ENCODE measurements at places on chromosomes 1 and 21.
A peak's percentile ranks its signal among the peaks of the same experiment; 100 is the strongest.

GRCh38 chr1:15299806-15300205 is 52.8 kb downstream of the FHAD1 start:
- no peak for DNase-seq

GRCh38 chr1:70978623-70979022 is 69.0 kb downstream of the PTGER3 start:
- no peak for DNase-seq

DNA sequence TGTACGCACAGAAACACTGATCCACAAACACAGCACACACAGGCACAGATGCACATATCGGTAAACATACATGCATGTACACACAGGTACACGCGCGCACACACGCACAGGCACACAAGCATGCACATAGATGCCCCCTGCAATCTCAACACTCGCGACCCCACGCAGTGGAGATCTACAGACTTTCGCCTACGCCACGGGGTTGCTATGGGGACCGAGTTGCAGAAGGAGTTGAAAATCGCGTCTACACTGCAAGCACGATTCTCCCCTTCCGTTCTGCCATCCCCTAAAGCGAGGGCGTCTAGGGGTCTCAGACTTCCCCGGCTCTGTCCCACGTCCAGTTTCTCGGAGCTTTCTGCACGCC is 826 bp downstream of the TRIM17 start:
- no peak for DNase-seq

DNA sequence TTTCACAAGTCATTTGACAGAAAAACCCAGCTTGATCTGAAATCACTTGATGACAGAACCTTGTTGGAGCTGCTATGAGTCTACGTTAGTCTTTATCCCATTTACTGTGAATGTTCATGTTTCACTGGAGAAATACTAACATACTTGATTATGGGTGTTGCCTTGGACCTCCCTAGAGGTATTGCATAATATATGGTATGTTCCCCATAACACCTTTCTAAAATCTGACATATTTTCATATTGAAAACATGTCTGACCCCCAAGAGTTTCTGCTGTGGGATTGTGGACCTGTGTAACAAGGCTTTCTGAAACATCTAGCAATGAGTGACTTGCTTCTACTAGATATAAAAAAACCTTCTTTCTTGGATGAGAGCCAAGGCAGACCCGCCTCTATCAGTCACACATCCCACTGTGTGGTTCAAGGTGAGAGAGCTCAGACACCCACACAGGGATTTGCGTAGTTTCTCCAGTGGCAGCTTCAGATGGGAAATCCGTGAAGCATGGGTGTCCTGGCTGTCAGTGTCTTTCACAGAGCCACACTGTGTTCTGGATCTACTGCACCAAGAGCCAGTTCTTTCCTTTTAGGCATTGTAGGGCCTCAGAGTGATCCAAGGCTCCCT is 4.6 kb downstream of the NENF start:
- DNase-seq = no peak

GRCh38 chr1:223707256-223708000 is 4.9 kb upstream of the CAPN2 start:
- DNase-seq = no peak

DNA sequence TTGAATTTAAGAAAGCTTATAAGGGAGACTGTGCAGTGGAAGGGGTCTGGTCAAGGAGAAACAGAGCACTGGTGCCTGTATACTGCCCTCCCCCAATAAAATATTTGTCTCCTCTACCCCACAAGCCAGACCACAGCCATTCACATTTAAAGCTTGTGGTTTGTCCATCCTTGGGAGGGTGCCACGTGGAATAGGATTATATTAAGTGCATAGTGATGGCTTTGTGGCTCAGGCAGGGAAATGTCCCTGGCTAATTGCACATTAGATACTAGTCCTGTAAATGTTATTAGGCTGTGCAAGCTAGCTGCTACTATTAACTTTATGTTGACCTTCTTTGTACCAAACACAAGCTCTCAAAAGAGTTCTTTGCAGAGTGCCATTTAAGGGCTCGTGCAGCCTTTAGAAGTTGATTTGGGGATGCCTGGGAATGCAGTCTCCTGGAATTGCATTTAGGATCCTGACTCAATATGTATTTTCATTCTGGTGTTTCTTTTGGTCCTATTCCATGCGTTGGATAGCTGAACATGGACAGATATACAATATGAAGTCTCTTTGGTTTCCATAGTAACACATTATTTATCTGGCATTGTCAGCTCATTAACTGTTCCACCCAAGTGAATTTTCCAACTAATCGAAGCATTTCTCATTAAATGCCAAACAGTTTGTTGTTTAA is 210.6 kb downstream of the ROR1 start:
- no peak for DNase-seq

- no peak for DNase-seq
These were observed 22.1 kb upstream of the IGSF21 start for GRCh38 chr1:18085387-18086074.

DNA sequence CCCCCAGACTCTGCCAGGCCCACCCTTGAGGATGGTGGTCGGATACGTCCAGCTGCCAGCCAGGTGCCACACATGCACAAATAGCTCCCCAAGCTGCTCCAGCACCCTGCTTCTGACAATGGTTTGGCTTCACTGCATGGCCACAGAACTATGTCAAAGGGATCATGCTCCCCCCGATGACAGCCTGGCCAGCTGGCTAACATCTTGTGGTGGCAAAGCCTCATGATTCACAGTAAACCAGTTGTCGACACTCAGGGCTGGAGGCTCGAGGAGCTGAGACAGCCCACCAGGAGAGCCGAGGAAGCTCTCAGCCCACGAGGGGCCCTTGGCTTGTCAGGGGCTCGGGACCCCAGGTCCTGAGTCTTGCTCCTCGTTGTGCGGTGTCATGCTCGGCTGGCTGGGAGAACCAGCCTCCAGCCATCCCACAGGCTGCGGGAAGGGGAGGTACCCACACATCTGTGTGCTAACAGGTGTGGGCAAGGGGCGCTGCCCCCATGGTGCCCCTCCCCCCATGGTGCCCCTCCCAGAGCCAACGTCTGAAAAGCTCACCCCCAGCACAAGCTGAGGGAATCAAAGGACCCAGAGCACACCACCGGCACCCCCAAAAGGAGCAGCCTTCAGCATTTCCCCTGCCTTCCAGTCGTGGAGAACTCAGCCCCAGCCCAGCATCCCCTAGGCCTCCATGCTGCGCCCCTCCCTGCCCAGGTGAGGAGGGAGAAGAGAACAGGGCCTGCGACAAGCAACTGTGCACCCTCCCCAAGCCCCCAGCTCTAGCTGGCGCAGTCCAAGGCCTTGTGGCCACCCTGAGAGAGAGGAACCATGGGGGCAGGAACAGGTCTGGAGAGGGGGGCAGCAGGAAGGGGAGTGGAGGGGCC is 41.2 kb downstream of the KIF21B start:
- DNase-seq = no peak

DNA sequence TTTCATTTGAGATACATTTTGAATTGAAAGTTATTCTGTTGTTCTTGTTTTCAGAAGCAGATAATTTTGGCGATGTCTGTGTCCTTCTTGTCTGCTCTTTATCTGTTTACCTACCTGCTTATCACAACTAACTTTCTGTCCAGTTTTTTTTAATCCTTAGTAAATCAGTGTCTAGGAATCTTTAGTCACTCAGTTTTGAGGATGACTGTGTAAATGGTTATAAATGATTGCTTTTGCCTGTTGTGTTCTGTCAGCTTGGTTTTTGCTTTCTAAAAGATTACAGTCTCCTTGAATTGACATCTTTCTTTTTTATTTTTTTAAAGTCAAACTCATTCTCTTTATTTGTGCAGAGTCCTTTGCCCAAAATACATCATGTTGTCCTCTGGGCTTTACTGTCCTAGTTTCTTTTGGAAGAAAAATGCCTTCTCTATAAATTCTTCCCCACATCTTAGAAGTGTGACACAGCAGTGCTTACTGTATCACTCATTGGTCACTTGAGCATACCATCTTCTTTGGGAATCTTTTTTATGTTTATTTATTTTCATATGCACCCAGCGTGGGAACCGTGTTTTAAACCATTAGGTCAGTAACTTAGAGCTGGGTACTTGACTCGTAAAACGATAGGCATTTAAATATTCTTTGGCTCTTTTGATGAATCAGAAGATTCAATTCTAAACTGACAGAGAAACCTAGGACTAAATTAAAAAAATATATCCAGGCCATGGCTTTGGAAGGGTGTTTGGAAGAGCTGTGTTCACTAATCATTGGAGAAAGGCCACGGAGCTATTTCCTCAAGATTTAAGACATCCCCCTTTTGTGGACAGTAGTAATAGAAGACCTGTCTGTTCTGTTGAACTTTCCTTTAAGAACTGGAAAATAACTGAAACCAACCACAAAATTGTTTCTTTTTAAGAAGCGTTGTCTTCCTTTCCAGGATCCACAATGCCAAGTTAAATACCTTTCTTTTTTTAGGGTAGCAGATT is 20.9 kb downstream of the LAMC1 start:
- no peak for DNase-seq

DNA sequence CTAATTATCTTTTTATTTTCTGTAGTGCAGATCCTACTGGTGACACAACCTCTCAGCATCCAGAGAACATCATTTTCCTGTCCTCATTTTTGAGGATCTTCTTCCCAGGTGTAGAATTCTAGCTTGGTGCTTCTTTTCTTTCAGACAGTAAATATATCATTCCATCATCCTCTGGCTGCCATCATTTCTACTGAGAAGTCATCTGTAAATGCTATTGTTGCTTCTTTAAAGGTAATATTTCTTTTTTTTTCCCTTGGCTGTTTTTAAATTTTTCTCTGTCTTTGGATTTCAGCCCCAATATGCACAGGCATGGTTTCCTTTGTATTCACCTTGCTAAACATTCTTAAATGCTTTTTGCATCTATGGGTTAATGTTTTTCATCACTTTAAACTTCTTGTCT is 3.3 kb upstream of the KRTAP10-9 start:
- DNase-seq = no peak

DNA sequence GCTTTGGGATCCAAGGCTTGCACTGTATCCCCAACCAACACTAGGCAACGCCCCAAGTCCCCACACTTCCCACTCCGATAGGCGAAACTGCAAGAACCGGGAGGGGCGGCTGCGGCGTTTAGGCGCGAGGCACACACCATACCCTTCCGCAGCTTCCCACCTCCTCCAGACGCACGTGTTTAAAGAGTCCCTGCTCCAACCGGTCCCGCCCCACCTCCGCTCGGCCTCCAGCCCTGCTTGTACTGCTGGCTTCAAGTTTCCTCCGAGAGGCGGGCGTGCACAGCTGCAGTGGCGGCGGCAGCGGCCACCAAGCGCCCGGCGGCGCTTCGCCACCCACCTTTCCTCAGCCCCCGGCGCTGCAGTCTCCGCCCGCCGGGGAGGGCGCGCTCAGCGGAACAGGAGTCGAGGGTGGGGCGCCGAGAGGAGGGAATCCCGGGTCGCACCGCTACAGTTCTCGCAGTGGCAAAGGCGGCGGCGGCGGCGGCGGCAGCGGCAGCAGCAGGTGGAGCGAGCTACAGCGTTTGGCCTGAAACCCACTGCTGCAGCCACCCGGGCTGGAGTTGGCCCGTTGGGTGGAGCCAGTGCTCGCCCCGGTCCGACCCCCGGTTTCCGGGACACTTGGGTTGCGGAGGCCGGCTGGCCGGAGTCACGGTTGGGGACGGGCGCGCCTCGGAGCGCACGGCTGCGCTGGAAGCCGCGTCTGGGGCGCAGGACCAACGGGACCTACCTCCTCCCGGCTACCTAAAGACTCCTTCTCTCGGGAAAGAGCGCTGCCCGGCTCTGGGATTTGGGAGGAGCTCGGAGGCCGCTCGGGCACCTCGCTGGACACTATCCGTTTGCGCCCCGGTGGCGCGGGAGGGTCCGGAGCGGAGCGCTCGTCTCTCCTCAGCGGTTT is at the start of gene CNIH3:
TSS of gene CNIH3 (plus strand) at position 457 of the 895 bp plus-strand sequence. CDS start 858 bp downstream, outside the sequence.
- no peak for DNase-seq

GRCh38 chr1:70778934-70779333 is 268.7 kb downstream of the PTGER3 start:
- no peak for DNase-seq

GRCh38 chr1:53121319-53122172 is 20.9 kb downstream of the SLC1A7 start:
- DNase-seq = no peak

- DNase-seq = no peak
These were observed 70.3 kb downstream of the OLFML2B start for GRCh38 chr1:161953256-161953920.

DNA sequence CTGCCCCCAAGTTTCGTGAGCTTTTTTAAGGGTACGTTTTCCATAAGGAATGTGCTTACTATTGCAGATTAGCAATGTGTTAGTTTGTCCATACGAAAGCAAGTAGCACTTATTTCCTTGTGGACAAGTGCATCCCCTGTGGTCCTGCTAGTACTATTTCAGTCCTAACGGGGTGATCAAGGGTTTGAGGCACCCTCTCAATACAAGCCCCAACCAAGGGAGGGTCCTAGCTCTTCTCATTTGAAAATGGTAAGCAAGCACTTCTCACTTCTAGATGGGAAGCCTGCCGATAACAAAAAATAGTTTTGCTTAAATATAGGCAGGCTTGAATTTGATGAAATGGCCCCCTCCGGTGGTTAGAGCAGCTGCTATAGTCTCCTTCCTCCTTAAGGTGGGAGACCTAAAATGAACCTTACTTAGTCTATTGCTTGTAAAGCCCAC is 64.0 kb upstream of the HMCN1 start:
- DNase-seq = peak; percentile 31

DNA sequence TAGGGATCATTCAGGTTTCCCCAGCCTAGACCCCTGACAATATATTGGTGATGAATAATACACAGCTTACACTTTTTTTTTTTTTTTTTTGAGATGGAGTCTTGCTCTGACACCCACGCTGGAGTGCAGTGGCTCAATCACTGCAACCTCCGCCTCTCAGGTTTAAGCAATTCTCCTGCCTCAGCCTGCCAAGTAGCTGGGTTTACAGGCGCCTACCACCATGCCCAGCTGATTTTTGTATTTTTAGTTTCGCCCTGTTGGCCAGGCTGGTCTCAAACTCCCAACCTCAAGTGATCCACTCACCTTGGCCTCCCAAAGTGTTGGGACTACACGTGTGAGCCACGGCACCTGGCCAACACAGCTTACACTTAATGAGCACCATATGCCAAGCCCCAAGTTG is 7.2 kb downstream of the VASH2 start:
- DNase-seq = no peak

GRCh38 chr1:194846488-194846887 is 1660.1 kb upstream of the B3GALT2 start:
- no peak for DNase-seq

GRCh38 chr1:84382127-84382526 is 16.2 kb upstream of the DNASE2B start:
- no peak for DNase-seq

- no peak for DNase-seq
These were observed 73.4 kb downstream of the DTL start for GRCh38 chr1:212108981-212109380.

DNA sequence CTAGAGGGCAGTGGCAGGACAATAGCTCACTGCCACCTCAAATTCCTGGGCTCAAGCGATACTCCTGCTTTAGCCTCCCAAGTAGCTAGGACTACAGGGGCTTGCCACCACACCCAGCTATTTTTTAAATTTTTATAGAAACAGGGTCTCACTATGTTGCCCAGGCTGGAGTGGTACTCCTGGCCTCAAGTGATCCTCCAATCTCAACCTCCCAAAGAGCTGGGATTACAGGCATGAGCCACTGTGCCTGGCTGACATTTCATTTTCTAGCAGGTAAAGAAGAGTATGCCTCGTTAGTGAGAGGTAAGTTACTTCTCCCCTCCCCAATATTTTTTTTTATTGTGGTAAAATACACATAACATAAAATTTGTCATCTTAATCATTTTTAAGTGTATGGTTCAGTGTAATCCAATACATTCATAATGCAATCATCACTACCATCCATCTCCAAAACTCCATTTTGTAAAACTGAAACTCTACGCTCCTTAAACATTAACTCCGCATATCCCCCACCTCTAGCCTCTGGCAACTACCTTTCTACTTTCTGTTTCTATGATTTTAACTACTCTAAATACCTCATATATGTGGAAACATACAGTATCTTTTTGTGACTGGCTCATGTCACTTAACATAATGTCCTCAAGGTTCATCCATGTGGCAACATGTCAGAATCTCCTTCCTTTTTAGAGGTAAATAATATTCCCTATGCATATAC is 22.4 kb downstream of the ZZZ3 start:
- no peak for DNase-seq

Measured in activated naive CD4-positive, alpha-beta T cell (primary cell).